ENCODE measurements at places on chromosomes 12 and 14. TPM values are rescaled to one million over a fixed set of nuclear protein-coding genes. Genes with fewer than 3 reads are reported as not detected.

The SLC38A6 gene
- 5.6 TPM for total RNA-seq

The BDKRB1 gene
- total RNA-seq = not detected

The ANKRD33 gene
- total RNA-seq = not detected

The COCH gene
- total RNA-seq = not detected

The KLRC2 gene
- 0.46 TPM for total RNA-seq

DNA sequence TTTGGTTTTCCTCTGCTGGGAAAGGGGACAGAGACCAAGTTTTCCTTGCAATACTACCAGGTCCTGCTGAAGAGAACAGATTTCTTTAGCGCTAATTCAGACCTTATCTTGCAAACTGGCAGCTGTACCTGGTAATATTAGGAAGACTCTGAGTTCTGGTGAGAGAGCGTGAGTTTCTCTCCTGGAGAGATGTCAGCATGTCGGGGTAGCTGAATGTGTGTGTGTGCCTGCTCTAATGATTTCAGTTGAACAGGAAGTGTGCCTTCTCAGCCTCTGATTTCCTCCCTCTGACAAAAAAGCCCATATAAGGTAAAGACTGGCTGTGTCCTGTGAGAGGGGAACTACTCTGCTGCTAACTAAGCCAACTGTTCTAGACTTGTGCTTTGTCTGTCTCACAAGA is 10.3 kb upstream of the ERP27 start:
- DNase-seq = no peak

- H3K27ac ChIP-seq = no peak overlapping the region
- peaks cover 10% of the 10 kb centered on the region for H3K27me3 ChIP-seq
- peak; percentile 78 for DNase-seq
- H3K36me3 ChIP-seq = no peaks in the 10 kb centered on the region
- H3K4me1 ChIP-seq = peaks cover 32% of the 10 kb centered on the region
Observed at GRCh38 chr14:103520657-103521437, 1.8 kb downstream of the CKB start.

- H3K4me3 ChIP-seq = no peak overlapping the region
- DNase-seq = peak; percentile 31
- no peak overlapping the region for H3K27ac ChIP-seq
- no peaks in the 10 kb centered on the region for H3K27me3 ChIP-seq
- H3K36me3 ChIP-seq = no peaks in the 10 kb centered on the region
Observed at GRCh38 chr14:99725774-99726537, 41.9 kb downstream of the CYP46A1 start.

GRCh38 chr12:70080566-70080965 is 162.7 kb upstream of the CNOT2 start:
- H3K4me1 ChIP-seq = no peaks in the 10 kb centered on the region
- no peaks in the 10 kb centered on the region for H3K27me3 ChIP-seq
- no peaks in the 10 kb centered on the region for H3K36me3 ChIP-seq
- no peak overlapping the region for H3K27ac ChIP-seq
- DNase-seq = no peak

DNA sequence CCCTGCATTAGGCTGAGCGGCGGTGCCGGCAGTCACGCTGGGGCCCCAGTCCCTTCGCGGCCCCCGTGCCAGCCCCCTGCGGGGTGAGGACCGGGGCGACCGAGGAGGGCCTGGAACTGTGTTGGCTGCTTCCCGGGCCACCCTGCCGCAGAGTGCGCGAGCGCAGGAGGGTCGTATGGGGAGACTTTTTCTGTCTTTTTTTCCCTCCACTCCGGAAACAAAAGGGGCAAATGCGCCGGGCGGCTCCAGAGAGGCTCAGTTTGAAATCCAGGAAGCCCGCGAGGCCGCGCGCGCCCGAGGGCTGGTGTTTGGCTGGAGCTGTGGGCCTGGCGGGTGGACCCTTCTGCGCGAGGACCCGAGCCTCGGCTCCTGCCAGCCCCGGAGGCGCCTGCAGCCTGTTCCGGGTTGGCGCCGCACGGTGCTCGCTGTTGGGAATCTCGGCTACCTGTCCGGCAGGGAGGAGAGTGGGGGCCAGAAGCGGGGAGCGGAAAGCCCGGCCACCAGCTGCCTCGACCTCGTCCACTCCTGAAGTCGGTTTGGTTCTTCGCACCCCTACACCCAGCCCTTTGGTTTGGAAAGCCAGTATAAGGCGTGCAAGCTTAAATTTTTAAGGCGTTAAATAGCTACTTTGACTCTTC is 638 bp downstream of the PLEKHG3 start:
- peak overlapping the region; percentile 73 for H3K4me3 ChIP-seq
- H3K36me3 ChIP-seq = no peaks in the 10 kb centered on the region
- peaks cover 4% of the 10 kb centered on the region for H3K4me1 ChIP-seq
- DNase-seq = peak; percentile 75

DNA sequence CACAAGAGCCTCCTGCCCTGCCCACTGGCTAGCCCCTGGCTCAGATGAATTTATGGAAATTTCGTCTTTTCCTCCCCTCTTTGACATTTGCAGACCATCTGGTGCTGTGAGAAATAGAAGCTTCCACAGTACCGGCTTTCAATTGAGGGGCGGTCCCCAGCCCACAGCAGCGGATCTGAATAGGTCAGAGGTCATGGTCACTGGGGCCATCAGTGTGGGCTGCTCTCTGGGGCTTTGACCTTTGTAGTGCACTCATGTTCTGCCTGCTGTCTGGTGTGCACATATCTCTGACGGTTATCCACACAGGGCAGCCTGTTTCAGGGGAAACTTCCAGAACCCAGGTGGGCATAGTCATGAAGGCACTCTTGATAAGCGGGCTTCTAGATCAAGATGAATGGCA is 2.5 kb upstream of the RFLNA start:
- DNase-seq = no peak
- H3K27me3 ChIP-seq = peaks cover 4% of the 10 kb centered on the region
- no peak overlapping the region for H3K4me3 ChIP-seq
- no peaks in the 10 kb centered on the region for H3K36me3 ChIP-seq

All from right lobe of liver (tissue), 6 donors.